ENCODE measurements at places on chromosomes 4 and X.

DNA sequence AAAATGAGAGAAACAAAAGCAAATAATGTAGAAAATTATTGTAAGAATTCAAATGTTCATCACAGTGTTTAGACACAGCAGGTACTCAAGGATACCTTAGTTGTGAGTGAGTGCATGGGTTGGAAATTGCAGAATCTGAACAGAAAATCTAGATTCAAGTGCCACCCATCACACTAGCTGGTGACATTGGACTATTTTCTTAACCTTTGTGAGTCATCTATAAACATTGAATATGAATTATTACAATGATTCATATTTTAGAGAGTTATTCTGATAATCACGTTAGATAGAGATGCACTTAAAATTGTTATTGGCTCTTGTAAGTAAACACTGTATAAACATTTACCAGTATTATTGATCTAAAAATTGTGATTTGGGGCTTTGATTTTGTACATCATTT, 1113.1 kb downstream of the STIM2 start:
- DNase-seq = no peak

DNA sequence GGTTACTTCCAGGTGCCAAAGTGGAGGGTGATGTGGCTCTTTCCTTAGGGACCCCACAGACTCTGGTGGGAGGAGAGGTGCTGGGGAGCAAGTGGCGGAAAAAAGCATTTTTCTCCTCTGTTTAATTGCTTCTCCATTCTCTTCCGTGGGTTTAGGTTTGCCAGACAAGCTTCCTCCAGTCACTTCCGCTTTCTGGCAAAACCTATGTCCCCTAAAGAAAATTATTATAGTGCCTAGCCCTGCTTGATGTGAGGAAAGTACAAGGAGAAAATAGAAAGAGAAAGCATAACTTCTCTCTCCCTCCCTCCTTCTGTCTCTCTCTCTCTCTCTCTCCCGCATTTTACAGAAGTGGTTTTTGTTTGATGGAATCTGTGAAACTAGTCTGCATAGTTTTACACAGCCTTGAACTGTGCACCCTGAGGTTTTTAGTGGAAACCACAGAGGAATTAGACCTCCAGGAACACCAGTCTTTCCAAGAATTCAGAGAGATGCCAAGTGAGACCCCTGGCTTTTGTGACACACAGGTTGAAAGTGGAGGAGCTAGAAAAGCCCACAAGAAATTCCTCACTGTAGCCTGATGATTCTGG, 231.1 kb upstream of the ANXA3 start:
- no peak for DNase-seq

- DNase-seq = no peak
These were observed 143.1 kb downstream of the C4orf33 start for GRCh38 chr4:129239088-129239487.

- no peak for DNase-seq
These were observed 178.5 kb downstream of the SHOX start for GRCh38 chrX:809081-809480.

DNA sequence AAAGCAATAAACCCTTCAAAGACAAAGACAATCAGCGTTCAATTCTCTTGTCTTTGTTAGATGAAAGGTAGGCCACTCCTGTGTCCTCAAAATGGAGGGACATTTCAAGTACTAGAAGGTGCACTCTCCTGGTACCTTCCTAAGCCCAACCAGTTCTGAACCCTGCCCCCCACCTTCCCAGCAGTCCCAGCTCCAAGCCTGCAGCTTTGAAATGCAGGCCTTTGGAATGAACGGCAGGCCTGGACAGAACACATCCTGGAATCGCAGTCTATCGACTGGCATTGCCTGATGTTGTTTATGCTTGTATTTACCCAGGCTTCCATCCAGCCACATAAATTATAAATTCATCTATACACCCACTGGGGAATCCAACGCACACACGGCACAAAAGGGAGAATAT, 47.4 kb downstream of the RASGEF1B start:
- no peak for DNase-seq

DNA sequence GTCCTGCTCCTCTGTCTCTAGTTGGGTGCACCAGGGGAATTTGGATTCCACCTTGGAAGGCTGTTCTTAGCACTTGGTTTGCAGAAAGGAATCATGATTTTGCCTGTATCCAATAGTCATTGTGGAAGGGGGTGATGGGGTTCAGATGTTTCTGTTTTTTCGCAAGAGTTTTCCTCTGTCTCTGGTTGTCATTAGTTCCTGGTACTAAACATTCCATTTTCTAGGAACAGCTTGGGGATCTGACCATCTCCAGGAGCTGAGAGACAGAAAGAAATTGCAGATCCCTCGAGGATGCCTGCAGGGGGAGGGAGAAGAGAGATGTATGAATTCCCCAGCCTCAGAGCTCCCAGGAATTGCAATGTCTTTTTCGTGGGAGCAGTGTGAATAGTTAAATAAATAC, 70.9 kb downstream of the CYTL1 start:
- DNase-seq = no peak

- no peak for DNase-seq
These were observed 10.8 kb upstream of the KLKB1 start for GRCh38 chr4:186216465-186217024.

GRCh38 chr4:26076896-26077295, 162.9 kb downstream of the SMIM20 start:
- peak; percentile 39 for DNase-seq

DNA sequence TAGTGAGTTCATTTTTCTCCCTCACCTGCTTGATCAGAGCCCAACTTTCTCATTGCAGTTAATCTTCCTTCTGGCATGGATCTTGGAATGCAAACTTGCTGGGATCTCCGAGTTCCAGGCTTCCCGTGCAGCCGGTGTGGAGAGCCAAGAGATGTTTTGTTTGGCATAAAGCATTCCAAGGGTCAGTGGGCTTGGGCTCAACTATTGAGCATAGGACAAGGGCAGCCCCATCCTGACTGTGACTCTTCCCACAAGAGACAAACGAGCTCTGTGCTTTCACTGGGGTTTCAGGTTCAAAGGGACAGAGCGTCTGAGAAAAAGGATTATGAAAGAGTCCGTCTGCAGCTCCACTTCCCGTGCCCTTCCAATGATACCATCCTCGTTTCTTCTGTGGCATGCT, 10.5 kb downstream of the TLR7 start:
- no peak for DNase-seq

DNA sequence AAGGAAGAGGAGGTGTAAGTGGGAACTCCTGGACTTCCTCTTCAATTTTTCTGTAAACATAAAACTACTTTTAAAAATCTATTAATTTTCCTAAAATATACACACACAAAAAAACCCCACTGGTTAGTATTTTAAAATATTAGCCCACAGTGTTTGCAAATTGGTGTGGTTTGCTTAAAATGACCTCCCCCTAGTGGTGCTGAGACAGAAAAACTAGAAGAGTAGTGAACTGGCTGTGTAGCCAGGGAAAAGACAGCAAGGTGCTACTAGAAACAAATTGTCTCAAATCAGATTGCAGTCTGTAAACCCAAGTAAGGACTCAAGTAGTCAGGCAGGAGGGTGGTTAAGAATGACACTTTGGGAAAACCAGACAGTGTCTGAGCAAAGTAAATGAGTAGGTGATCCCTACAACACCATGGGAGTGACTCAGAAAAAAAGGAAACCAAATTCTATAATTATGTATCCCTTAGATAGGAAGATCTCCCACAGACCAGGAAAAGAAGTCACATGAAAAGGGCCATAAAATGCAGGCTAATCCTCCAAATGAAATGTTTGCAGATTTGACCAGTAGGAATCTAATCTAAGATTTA, 26.0 kb downstream of the AMTN start:
- DNase-seq = peak; percentile 2

DNA sequence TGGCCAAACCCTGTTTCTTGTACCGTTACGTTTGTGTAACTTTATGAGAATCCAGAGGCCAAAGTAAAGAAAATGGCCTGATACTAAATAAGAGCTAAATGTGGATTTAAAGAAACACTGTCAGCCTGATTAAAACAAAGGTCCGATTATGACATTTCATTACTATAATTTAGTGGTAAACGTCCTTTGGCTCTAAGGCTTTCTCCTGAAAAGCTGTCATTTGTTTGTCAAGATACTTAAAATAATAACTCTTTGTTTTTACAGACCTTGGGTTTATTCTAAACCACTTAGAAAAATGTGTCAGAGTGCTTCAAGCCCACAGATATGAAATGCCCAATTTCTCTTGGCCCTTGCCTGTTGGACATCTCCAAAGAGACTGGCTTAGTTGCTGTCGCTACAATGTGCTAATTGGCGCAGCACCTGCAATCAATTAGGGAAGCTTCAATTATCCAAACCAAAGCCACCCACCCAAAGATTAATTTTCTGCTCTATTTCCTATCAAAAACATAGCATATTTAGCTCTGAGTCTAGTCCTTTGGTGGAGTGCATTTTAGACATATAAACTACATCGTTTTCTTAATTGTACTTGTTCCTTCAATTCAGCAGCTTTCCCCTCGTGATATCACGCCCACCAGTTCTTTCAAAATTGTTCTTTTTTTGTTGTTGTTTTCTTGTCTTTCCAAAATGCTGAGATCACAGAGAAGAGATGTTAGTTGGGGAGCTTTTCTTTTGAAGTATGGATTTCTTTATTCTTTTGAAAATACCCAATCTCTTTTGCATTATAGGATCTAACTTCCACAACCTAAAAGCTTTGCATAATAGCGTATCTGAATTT, 13.6 kb downstream of the SMIM20 start:
- no peak for DNase-seq

DNA sequence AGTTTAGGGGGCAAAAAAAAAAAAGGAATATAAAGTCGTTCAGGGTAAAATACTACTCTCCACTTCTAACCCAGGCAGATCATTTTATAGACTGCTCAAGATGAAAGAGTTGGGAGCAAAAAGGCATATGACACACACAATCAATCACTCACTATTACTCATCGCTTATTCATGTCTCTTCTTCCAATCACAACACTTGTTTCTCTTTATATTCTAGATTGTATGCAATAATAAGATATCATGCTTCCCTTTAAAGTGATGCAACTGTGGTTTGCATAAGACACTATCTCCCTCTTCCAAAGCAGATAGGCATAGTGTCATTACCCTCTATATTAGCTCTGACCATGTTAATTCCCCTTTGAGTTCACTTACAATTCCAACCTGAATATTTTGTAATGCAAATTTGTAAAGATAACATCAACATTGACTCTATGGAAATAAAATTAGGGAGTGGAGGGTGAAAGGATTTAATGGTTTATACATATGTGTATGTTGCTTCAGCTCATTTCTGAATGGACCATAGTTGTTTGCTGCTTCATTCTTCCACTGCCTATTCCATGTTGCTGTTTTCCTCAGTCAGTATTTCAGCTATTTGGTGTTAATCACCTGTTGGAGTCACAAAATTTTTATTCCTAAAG, 154.9 kb upstream of the EPHA5 start:
- DNase-seq = no peak

- peak; percentile 10 for DNase-seq
These were observed 105.1 kb downstream of the ADGRA3 start for GRCh38 chr4:22410645-22411247.

DNA sequence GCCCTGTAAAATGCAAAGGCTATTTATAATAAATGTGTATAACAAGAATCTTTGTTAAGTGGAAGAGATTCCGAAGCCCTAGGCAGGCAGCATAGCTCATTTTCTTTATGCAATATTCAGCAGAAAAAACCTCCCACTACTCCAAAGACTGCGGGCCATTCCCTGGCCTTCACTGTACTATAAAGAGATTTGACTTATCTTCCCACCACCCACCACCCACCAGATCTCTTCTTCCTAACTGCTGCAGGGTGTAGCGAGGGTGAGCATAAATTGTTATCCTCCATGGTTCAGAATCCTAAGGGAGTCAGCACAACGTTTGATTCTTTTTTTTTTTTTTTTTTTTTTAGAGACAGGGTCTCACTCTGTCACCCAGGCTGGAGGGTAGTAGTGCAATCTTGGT, 114.8 kb downstream of the NSUN7 start:
- no peak for DNase-seq

DNA sequence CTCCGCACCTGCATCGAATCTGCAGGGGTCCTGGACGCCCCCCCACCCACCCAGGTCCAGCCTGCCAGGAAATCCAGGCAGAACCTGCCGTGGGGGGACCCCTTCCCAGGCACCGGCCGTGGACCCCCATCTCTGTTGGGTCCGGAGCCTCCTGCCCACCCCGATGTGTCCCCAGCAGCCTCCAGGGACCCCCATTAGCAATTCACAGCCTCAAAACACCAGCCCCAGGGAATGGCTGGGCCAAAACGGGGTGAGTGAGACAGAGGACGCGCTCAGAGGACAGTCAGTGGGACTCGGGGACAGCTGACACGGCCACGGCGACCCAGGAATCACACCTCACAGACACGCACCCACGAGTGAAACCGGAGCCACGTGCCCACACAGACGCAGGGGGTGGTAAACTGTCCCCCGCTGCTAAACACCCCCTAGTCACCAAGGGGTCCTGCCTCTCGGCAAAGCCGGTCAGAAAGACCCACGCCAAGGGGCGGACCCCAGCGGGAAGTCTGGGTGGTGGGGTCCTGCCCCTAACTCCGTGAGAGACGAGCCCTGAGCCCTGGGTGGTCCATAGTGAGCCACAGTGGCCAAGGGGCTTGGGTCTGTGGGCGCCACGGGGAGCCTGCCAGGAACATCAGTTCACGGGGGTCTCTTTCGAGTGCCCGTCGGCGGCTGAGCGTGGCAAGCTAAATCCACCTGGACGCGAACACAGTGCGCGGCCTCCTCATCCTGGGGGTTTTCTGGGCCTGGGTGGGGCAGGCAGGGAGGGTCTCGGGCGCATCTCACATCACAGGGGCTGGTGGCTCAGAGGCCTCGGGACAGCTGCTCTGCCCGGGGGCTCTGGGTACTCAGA, 126.5 kb upstream of the NKX1-1 start:
- no peak for DNase-seq

GRCh38 chr4:73776321-73776729, 36.0 kb downstream of the CXCL8 start:
- DNase-seq = peak; percentile 3

- DNase-seq = no peak
These were observed 33.1 kb upstream of the DDX3X start for GRCh38 chrX:41300758-41301437.

- DNase-seq = no peak
These were observed 115.6 kb upstream of the SCML1 start for GRCh38 chrX:17621566-17622270.

DNA sequence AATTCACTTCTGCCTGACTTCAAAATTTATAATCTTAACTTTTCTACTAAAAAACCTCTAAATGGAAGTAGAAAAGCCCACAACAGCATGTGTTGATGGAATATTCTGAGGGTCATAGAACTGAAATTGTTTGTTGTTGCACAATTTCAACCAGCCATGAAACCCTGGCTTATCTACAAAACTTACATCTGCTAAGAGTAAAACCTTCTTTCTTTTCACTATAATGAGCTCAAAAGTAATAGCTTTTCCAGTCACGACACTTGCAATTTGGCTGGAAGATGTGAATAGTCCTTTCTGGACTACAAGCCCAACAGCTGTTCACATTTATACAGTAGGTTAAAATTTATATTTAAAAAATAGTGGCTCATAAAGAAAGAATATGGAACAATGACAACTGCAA, 250.0 kb downstream of the GPAT3 start:
- DNase-seq = no peak
